ENCODE measurements at places on chromosomes 12 and 14.

GRCh38 chr12:105672121-105672975 lies 341.9 kb downstream of the C12orf75 start:
- no peaks in the 10 kb centered on the region for H3K36me3 ChIP-seq
- H3K27me3 ChIP-seq = no peaks in the 10 kb centered on the region
- DNase-seq = no peak
- peaks cover 22% of the 10 kb centered on the region for H3K4me1 ChIP-seq
- H3K27ac ChIP-seq = peak overlapping the region; percentile 65

GRCh38 chr12:132403636-132404434 lies 74.4 kb upstream of the GALNT9 start:
- H3K36me3 ChIP-seq = no peaks in the 10 kb centered on the region
- no peak overlapping the region for H3K27ac ChIP-seq
- H3K27me3 ChIP-seq = peaks cover 16% of the 10 kb centered on the region
- DNase-seq = no peak
- H3K4me3 ChIP-seq = no peak overlapping the region

DNA sequence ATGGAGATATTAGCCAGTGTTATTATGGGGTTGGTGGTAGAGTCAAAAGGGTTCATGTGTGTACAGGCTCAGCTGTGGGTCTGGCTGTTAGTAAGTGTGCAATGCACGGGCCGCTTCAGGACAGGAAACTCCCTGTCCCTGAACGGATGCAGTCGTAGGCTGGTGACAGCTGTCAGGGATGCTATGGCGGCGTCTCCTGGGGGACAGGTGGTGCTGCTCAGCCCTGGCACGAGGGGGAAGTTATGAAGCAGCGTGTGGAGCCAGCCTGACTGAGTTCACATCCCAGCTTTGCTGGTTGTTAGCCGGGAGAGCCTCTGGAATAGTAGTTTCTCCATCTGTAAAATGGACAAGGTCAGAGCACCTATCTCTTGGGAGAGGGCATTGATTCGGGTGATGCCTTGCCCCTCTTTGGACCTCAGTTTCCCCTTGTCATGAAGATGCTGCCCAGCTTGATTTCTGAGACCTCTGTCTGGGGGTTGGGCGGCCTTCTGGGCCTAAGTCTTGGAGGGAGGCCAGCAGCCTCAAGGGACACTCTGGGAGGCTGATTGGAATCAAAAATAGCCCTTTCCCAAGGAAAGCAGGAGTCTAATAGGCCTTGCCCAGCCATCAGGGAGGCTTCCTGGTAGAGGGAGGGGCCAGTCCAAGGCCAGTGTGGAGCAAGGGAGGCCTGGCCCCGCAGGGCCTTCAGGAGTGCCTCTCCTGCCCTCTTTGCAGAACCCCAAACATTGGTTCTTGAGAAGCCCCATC lies 7.1 kb downstream of the ASB2 start:
- H3K36me3 ChIP-seq = no peaks in the 10 kb centered on the region
- no peak overlapping the region for H3K27ac ChIP-seq
- peaks cover 8% of the 10 kb centered on the region for H3K4me1 ChIP-seq
- no peak for DNase-seq
- H3K4me3 ChIP-seq = no peak overlapping the region

DNA sequence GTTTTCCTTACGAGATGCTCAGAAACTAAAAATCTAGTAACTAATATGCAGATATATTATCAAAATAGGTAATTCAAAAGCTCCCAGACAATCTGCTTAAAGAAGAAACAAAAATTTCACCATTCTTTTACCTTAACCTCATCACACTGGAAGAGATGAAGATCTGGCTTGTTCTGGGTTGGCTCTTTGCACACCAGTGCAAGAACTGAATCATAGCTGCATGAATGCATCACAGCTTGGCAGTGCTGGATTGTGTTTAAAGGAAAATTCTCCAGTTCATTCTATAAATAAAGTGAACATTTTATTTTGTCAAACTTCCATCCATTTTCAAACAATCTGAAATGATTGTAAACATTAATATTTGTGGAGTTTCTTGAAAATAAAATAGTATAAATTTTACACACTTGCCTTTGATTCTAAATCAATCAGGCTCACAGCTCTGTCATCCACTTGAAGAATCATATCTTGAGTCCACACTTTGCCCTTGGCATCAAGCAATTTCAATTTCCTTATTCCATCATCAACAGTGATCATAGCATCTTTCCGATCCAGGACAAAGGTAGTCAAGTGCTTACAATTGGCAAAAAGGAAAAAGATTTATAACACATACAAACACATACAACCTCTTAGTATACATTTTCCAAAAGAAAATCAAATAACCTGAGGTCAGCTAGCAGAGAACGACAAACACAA lies 119.8 kb downstream of the EPS8 start:
- H3K27me3 ChIP-seq = no peaks in the 10 kb centered on the region
- H3K4me1 ChIP-seq = peaks cover 5% of the 10 kb centered on the region
- H3K27ac ChIP-seq = peak overlapping the region; percentile 73
- DNase-seq = peak; percentile 72
- peaks cover 10% of the 10 kb centered on the region for H3K36me3 ChIP-seq

DNA sequence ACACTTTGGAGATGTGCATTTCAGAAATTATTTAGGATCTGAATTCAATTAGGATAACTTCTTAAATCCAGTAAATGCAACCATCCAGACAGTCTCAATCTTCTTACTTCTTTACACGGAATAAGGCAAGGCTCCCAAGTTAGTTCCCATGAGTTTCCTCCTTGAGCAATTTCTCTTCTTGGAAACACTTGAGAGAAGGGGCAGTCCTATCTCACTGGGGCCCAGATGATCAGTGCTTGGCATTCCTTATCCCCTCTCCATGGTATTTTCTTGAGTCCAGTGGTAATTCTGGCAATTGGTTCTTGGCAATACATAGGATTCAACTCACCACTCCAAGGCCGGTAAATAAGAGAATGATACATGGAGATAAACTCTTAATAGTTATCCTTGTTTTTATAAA lies 87.1 kb upstream of the PTHLH start:
- H3K36me3 ChIP-seq = no peaks in the 10 kb centered on the region
- H3K27me3 ChIP-seq = no peaks in the 10 kb centered on the region
- H3K27ac ChIP-seq = no peak overlapping the region

DNA sequence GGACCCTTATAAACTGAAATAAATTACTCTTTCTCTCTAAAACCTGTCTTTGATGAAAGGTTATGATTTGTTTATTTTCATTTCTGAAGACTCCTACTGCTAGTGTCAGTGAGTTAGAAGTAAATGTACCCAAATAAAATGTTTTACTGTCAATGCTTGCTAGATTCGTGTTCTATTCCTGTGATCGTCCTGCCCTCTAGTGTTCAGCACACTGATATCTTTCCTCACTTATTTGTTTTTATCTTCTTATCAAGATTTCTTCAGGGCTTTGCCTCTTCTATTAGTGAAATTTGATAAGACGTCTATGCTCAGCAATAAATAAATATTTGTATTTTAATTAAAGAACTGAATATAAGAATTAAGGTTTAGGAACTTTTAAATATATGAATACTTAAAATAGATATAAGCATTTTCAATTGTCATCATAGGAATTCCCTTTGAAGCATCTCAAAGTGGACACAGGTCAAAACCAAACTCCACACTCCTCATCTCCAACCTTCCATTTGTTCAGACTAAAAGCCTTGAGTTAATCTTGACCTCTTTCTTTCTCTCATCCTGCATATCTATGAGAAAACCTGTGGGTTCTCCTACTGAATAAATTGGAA lies 75.8 kb downstream of the C12orf50 start:
- H3K36me3 ChIP-seq = no peaks in the 10 kb centered on the region
- no peak overlapping the region for H3K27ac ChIP-seq
- peak; percentile 71 for DNase-seq
- H3K4me3 ChIP-seq = no peak overlapping the region

DNA sequence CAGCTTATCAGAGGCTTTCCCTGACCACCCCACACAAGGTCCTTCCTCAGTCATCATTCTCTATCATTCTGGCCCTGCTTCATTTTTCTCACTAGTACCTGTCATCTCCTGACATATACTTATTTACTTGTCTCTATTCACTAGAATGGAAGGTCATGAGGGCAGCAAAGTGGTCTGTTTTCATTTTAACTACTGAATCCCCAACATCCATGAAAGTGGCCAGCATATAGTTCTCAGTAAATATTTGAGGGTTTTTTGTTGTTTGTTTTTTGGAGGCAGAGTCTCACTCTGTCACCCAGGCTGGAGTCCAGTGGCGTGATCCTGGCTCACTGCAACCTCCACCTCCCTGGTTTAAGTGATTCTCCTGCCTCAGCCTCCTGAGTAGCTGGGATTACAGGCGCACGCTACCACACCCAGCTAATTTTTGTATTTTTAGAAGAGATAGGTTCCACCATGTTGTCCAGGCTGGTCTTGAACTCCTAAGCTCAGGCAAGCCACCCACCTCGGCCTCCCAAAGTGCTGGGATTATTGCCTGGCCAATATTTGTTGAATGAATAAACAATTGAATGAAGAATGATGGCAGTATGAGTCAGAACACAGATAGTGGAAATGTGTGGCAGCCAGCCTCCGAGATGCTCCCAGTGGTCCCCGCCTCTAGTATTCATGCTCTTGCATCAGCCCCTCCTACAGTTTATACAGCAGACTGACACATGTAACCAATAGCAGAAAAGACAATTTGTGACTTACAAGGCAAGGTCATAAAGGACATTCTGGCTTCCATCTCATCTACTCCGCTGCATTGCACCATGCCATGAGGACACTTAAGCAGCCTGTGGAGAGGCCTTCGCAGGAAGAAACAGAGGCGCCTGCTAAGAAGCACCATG lies 7.0 kb upstream of the ANO6 start:
- H3K27me3 ChIP-seq = no peaks in the 10 kb centered on the region
- DNase-seq = peak; percentile 84
- H3K36me3 ChIP-seq = no peaks in the 10 kb centered on the region
- H3K4me1 ChIP-seq = 0 out of 2 replicates have a peak, but pooled peaks cover 2% of the 10 kb centered on the region

GRCh38 chr14:105095236-105095805 lies 30.1 kb upstream of the GPR132 start:
- no peak overlapping the region for H3K4me3 ChIP-seq
- peaks cover under 1% of the 10 kb centered on the region for H3K27me3 ChIP-seq
- no peak for DNase-seq

DNA sequence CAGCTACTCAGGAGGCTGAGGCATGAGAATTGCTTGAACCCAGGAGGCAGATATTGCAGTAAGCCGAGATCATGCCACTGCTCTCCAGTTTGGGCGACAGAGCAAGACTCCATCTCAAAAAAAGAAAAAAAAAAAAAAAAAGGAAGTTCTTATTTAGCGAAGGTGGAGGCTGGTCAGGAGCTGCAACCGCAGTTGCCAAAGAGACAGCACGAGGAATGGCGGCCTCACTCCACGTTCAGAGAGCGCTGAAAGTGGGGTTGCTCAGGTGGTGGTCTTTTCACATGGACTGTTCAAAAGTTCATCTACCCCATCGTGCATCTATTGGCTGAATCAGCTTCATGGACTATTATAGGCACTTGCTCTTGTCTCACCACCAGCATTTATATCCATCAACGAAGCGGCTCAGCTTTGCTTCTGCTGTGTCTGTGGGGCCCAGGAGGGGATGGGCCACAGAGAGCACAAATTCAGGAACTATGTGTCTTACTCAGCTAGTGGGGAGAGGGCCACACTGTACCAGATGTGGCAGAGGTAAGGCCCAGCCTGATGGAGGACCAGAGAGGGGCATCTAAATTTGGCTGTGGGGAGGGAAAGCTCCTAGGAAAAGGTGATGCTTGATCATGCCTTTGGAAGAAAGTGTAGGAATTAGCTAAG lies 27.3 kb downstream of the SLC25A47 start:
- no peak overlapping the region for H3K4me3 ChIP-seq
- H3K27me3 ChIP-seq = no peaks in the 10 kb centered on the region
- H3K4me1 ChIP-seq = no peaks in the 10 kb centered on the region
- peaks cover 76% of the 10 kb centered on the region for H3K36me3 ChIP-seq
- no peak overlapping the region for H3K27ac ChIP-seq
- no peak for DNase-seq

DNA sequence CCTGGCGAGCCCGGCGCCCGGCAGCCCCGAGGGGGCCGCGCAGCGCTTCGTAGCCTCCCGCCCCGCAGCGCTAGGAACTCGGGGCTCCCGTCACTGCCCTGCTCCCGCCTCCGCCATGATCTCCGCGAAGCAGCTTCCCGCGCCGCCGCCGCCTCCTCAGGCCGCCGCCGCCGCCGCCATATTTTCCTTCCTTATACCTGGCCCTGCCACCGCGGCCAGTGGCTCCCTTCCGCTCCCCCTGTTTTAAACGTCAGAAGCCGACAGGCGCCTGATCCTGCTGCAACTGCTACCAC lies 286 bp downstream of the PPP4R3A start:
- H3K27ac ChIP-seq = peak overlapping the region; percentile 96
- peaks cover 3% of the 10 kb centered on the region for H3K36me3 ChIP-seq
- peak overlapping the region; percentile 100 for H3K4me3 ChIP-seq
- H3K4me1 ChIP-seq = peaks cover 3% of the 10 kb centered on the region
- H3K27me3 ChIP-seq = no peaks in the 10 kb centered on the region

- H3K4me1 ChIP-seq = no peaks in the 10 kb centered on the region
- H3K36me3 ChIP-seq = no peaks in the 10 kb centered on the region
- H3K27me3 ChIP-seq = no peaks in the 10 kb centered on the region
- H3K4me3 ChIP-seq = no peak overlapping the region
- H3K27ac ChIP-seq = no peak overlapping the region
Observed at GRCh38 chr12:7403466-7403865, 40.5 kb downstream of the CD163L1 start.

DNA sequence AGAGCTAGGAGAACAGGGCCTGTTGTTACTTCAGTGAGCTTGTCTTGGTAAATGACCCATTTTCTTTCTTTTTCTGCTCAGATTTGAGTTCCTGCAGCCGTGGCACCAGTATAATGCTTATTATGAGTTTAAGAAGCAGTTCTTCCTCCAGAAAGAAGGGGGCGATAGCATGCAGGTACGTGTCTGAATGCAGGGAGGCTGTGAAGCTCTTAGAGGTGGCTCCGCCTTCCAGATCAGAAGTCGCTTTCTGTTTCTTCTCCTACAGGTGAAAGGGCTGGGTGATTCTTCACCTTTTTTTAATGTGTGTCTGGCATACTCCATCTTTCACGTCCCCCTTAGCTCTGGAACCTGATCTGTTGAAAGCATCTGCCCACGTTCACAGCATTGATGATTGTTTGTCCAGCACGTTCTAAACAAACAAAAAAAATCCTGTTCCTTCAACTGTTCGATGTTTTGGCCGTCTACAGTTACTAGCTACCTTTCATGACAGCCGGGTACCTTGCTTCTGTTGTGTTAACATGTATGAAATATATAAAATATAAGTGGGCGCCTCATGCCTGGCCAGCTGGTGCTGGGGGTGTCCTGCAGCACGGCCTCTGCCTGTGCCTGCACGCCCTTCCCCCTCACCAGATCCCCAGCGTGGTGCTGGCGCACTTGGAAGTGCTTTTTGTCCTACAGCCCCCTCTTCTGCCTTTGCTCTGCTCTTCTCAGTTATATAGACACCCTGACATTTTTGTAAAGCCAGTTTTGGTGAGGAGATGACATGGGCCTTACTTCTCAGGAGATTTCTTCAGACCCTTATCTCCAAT lies 44.6 kb downstream of the SFSWAP start:
- H3K27me3 ChIP-seq = no peaks in the 10 kb centered on the region
- H3K36me3 ChIP-seq = peaks cover 58% of the 10 kb centered on the region
- no peak overlapping the region for H3K4me3 ChIP-seq
- no peaks in the 10 kb centered on the region for H3K4me1 ChIP-seq

GRCh38 chr14:101239065-101239464 lies 322.2 kb upstream of the DIO3 start:
- H3K4me1 ChIP-seq = no peaks in the 10 kb centered on the region
- no peak for DNase-seq
- no peaks in the 10 kb centered on the region for H3K36me3 ChIP-seq

Data from IMR-90 (cell line).